Hematopoietic multipotent progenitor cell treated with erythropoietin and hydrocortisone succinate and interleukin-3 and kit ligand, for 15 days (in vitro differentiated cells): ENCODE measurements at places on chromosomes 1 and 21.

GRCh38 chr1:18571275-18571674 is 59.4 kb upstream of the PAX7 start:
- DNase-seq, result no peak

DNA sequence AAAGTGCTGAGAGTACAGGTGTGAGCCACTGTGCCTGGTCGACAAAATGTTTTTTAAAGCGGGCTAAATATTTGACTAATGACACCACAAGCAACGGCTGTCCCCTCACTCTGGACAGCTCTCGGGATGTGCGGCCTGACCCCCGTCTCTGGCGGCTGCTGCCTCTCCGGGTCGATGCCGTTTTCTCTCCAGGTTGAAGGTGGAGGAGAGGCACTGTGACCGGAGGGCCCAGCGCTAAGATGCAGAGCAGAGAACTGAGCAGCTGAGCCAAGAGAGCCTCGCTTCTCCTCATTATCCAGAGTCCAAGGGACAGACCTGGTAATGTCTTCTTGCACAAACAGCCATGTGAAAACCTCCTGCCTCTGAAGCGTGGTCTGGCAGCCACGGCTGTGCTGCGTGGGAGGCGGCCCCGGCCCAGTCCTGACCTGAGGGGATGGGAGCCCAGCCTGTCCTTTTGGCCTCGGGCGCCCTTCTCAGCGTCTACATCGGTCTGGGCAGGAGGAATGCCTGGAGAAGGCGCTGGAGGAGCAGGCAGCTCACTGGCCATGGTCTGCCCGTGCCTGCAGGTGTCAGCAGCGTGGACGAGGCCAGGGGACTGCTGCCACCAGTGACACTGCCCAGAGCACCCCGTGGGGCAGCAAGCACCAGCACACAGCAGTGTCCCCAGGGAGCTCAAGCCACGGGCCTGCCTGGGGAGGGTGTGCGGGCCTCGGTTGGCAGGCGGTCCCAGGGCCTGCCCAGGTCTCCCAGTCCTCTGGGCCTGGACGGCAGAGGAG is 10.3 kb downstream of the MORN1 start:
- DNase-seq, result no peak

GRCh38 chr1:97119260-97120158 is 397.9 kb downstream of the PTBP2 start:
- DNase-seq, result no peak

DNA sequence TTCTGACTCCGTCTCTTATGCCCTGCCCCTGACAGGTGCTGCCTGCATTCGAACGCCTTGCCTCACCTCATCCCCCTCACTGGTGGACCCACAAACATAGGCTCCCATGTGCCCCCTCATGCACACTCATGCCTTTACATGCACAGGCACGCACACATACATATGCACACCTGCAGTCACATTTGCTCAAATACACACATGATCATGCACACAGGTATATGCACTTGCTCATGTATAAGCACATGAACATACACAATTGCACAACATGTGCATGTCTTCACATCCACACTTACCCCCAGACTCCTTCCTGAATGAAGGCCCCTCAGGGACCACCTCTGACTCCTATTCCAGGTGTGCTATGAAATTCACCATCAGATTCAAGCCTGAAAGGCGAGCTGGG is 506.9 kb downstream of the PTPRU start:
- no peak for DNase-seq

- DNase-seq, result no peak
Observed at GRCh38 chr1:51270751-51271150, 34.7 kb downstream of the RNF11 start.

DNA sequence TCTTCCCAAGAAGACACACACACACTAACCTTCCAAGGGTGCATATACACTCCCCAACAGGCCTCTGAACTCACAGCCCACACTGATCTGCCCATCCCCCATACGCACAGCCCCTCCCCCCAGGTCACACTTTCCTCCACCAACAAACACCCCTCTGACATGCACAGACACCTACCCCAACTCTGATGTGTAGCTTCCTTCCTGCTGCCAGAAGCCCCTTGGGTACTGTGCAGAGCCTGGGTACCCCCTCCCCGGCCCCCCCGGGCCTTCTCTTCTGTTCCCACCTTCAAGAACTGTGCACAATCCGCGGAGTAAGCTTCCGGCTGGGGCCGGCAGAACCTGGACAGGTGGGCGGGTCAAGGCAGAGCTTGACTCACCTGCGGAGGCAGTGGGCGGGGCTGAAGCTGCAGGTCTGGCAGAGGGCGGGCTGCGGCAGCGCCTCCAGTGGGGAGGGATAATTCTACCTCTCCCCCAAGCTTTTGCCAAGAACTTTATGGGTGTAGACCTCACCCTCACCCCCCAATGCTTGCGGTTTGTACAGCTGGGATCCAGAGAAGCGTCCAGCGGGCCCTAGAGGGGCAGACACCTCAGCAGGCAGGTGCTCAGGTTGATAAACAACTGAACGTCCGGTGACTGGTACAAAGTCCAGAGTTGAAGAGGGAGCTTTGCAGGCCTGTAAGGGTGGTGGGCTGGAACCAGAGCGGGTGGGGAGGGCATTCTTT is at the start of gene C1orf210:
Gene C1orf210 (minus strand): TSS at position 313 of the 722 bp plus-strand sequence. CDS start 2,311 bp downstream, outside the sequence.
- no peak for DNase-seq

GRCh38 chr1:75132812-75133619 is 1.2 kb upstream of the LHX8 start:
- DNase-seq, result no peak

DNA sequence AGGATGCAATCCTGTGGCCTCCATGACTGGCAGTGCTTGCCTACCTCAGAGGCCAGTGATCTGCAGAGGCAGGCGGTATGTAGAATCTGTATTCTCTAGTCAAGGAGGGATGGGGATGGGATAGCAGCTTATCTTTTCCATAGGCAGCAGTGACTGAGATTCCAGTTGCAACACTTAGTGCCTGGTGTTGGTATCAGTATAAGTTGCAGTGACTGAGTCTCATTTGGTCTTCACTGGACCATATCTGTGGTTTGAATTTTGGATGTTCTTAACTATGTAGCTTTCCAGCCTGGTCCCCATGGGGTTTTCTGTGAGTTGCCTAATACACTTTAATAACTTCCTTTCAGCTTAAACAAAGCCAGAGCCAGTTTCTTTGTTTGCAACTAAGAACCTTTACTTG is 16.5 kb downstream of the DYRK1A start:
- no peak for DNase-seq

- no peak for DNase-seq
Observed at GRCh38 chr1:5728663-5729355, 263.4 kb downstream of the NPHP4 start.

DNA sequence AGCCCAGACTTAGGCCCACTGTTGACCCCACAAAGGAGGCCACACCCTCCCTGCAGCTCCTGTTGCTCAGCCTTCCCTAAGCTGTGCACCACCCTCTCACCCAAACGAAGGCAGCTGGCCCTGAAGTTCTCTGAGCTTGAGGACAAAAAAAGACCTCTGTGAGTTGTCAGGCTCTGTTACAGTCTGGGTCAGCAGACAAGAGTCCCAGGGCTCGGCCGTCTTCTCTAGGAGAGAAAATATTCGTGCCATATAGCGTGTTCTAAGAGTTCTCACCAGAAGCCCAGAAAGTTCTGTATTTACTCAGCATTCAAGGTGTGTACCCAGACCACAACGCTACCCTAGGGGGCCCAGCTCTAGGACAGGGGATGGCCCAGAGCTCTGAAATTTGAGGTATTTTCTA is 25.5 kb upstream of the LYST start:
- no peak for DNase-seq

GRCh38 chr1:225498549-225499136 is 70.8 kb upstream of the LBR start:
- DNase-seq, result no peak

- no peak for DNase-seq
Observed at GRCh38 chr1:177799746-177800145, 170.1 kb downstream of the SEC16B start.

GRCh38 chr1:27366411-27367159 is at the start of gene MAP3K6:
Gene MAP3K6 (minus strand): TSS chr1:27366961. CDS start chr1:27366597, 364 bp downstream.
- peak; percentile 52 for DNase-seq

GRCh38 chr1:14773396-14774025 is 175.0 kb downstream of the KAZN start:
- no peak for DNase-seq

- no peak for DNase-seq
Observed at GRCh38 chr1:196690582-196690981, 38.7 kb downstream of the CFH start.

- DNase-seq, result no peak
Observed at GRCh38 chr1:194644528-194644927, 1458.1 kb upstream of the B3GALT2 start.

DNA sequence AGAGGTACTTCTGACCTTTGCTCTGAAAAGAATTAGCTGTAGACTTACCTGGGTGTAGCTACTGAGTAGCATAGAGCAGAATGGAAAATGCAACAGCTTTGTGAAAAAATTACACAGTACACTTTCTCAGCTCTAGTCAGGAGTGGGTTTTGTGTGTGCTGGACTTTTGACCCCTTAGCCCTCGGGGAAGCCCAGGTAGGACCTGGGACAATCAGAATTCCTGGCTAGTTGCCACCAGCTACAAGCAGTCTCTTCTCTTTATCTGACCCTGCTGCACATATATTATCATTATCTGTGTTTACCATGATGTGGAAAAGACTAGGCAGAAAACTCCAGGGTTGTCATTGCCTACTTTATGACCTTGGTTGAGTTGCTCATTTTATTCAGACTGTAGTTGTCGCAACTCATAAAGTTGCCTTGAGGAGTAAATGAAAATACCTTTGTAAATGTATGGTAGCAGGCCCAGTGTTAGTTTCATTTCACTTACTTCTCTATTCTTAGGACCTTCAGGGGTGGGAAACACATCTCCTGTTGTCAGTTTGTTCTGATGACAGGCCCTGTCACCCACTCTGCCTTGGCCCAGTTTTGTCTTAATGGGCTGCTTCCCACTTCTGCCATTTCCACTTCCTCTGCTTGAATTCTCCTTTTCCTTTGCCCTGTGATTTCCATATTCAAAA is 5.4 kb downstream of the NEK7 start:
- no peak for DNase-seq

- DNase-seq, result no peak
Observed at GRCh38 chr1:226786550-226786949, 47.5 kb upstream of the ITPKB start.

DNA sequence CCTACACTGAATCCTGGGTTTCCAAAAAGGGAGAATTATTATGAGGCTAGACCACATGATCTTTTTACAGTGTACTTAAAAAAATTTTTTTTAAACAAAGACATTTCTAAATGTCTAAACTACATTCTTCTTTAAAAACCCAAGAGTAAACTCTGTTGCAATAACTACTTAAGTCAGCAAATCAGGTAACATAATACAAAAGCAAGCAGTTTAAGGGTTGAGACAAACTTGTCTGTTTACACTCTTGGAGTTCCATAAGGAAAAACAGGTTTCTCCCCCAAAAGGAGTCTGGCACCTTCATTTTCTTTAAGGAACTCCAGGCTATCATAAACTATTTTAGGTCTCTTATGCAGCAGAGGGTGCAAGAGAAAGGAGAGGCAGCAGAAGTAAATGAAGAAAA is 12.5 kb upstream of the ANKRD45 start:
- no peak for DNase-seq

- no peak for DNase-seq
Observed at GRCh38 chr21:31795992-31796391, 64.1 kb upstream of the SCAF4 start.

DNA sequence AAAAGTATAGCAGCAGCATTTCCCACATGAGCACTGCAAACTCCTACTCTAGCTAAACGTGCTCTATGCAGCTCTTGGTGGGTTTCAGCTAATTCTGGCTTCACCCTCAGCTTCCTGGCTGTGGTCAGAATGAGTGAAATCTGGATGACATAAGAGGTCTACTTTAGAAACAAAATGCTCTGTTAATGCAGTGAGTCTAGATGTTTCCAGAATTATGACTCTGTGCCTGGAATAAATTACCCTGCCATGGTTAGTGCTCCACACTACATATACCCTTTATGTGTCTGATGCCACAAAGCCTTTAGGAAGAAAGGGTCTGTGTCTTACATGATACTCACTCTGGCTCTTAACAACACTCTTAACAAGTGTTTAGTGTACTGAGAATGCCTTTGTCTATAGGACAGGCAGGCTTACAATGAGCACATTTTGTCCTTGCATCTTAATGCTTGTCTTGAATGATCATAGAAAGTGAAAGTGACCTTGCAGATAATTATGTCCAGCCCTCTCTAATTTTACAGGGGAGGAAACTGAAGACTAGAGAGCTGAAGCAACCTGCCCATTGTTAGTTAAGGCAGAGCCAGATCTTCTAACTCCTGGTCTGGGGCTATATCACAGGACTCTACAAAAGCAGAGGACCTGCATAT is 9.2 kb downstream of the S100A10 start:
- DNase-seq, result no peak

GRCh38 chr1:78358165-78358564 is 132.6 kb upstream of the PTGFR start:
- DNase-seq, result no peak

- DNase-seq, result no peak
Observed at GRCh38 chr21:45330075-45330781, 42.5 kb upstream of the POFUT2 start.

- no peak for DNase-seq
Observed at GRCh38 chr1:25616987-25617624, 515 bp downstream of the MAN1C1 start.

DNA sequence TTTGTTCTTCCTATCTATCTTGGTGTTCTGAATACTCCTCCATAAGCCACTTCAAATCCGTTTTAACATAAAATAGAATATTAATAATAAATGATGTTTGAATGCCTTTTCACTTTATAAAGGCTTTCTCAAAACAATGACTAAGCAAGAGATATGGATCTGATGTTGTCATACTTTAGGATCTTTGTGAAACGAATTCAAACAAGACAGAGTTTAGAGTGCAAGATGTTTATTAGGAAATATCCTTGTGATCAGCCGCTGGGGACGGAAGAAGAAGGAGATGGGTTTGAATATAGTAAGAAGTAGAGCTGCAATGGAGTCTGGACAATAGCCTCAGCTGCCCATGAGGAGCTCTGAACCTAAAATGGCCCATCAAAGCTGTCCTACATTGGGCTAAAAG is 351.8 kb downstream of the NEGR1 start:
- no peak for DNase-seq

- DNase-seq, result no peak
Observed at GRCh38 chr1:1373815-1374588, 1.0 kb downstream of the AURKAIP1 start.

DNA sequence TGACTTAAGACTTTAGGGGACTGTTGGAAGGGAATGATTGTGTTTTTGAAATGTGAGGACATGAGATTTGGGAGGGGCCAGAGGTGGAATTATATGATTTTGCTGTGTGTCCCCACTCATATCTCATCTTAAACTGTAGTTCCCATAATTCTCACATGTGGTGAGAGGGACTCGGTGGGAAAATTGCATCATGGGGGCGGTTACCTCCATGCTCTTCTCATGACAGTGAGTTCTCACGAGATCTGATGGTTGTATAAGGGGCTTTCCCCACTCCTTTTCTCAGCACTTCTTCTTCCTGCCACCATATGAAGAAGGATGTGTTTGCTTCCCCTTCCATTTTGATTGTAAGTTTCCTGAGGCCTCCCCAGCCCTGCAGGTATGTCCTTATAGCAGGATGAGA is 35.0 kb upstream of the SCAF4 start:
- DNase-seq, result no peak
